ENCODE measurements at places on chromosomes 5 and 9. TPM values are rescaled to one million over a fixed set of nuclear protein-coding genes. Genes with fewer than 3 reads are reported as not detected.
A peak's percentile ranks its signal among the peaks of the same experiment; 100 is the strongest.

GRCh38 chr9:136107953-136108647 lies 10.6 kb downstream of the TMEM250 start:
- peak overlapping the region; percentile 81 for H3K4me3 ChIP-seq
- H3K27ac ChIP-seq = peak overlapping the region; percentile 78
- H3K4me1 ChIP-seq = peaks cover 60% of the 10 kb centered on the region
- peaks cover 3% of the 10 kb centered on the region for H3K36me3 ChIP-seq

DNA sequence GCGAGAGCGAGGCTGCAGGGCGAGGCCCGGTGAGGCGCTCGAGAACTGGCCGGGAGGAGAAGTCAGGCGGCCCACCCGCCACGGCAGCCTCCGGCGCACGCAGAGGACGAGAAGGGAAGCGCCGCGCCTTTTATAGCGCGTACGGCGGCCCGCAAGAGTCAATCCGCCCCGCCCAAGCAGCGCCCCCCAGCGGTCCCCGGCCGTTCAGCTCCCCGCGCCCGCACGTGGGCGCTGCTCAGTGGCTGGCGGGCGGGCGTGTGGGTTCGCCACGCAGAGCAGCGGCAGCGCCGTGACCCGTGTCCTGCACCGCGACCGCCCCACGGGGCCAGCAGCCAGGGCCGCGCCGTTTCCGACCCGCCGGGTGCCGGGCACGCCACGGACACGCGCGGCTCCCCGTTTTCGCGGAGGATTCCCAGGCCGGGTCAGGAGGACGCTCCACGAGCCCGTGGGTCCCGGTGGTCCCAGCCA lies 14.6 kb downstream of the LCN10 start:
- H3K36me3 ChIP-seq = peaks cover 35% of the 10 kb centered on the region
- no peaks in the 10 kb centered on the region for H3K27me3 ChIP-seq
- H3K27ac ChIP-seq = no peak overlapping the region

DNA sequence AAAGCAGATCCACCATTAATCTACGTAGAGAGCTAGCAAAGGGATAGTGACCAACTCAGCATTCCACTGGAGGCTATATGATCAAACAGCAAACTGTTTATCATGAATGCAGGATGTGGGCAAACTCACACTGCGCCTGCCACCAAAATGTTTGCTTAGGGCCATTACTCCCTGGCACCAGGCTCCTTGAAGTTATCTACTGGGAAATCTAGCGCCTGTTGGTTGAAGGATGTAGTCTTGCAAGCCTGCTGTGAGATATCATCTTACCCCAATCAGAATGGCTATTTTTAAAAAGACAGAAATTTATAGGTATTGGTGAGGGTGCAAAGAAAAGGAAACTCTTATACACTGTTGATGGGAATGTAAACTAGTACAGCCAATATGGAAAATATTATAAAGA lies 332.5 kb upstream of the RPS23 start:
- H3K4me1 ChIP-seq = no peaks in the 10 kb centered on the region
- no peak overlapping the region for H3K27ac ChIP-seq
- peaks cover 2% of the 10 kb centered on the region for H3K27me3 ChIP-seq
- no peak for DNase-seq

DNA sequence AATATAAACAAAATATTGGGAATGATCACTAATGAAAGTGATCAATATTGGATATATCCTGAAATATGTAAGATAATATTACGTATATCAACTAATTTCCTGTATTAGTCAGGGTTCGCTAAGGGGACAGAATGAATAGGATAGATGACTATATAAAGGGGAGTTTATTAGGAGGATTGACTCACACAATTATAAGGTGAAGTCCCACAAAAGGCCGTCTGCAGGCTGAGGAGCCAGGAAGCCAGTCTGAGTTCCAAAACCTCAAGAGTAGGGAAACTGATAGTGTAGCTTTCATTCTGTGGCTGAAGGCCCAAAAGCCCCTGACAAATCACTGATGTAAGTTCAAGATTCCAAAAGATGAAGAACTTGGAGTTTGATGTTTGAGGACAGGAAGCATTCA lies 561.1 kb downstream of the PRDM9 start:
- no peaks in the 10 kb centered on the region for H3K4me1 ChIP-seq
- no peaks in the 10 kb centered on the region for H3K27me3 ChIP-seq
- H3K36me3 ChIP-seq = no peaks in the 10 kb centered on the region

GRCh38 chr5:78345485-78345884 lies 14.9 kb upstream of the SCAMP1 start:
- H3K27me3 ChIP-seq = peaks cover 4% of the 10 kb centered on the region
- no peak for DNase-seq
- no peak overlapping the region for H3K27ac ChIP-seq
- no peaks in the 10 kb centered on the region for H3K36me3 ChIP-seq
- H3K4me3 ChIP-seq = no peak overlapping the region

- H3K4me3 ChIP-seq = no peak overlapping the region
- no peak overlapping the region for H3K27ac ChIP-seq
- H3K36me3 ChIP-seq = no peaks in the 10 kb centered on the region
- DNase-seq = no peak
- no peaks in the 10 kb centered on the region for H3K27me3 ChIP-seq
Observed at GRCh38 chr9:122791872-122792669, 3.3 kb downstream of the OR5C1 start.

DNA sequence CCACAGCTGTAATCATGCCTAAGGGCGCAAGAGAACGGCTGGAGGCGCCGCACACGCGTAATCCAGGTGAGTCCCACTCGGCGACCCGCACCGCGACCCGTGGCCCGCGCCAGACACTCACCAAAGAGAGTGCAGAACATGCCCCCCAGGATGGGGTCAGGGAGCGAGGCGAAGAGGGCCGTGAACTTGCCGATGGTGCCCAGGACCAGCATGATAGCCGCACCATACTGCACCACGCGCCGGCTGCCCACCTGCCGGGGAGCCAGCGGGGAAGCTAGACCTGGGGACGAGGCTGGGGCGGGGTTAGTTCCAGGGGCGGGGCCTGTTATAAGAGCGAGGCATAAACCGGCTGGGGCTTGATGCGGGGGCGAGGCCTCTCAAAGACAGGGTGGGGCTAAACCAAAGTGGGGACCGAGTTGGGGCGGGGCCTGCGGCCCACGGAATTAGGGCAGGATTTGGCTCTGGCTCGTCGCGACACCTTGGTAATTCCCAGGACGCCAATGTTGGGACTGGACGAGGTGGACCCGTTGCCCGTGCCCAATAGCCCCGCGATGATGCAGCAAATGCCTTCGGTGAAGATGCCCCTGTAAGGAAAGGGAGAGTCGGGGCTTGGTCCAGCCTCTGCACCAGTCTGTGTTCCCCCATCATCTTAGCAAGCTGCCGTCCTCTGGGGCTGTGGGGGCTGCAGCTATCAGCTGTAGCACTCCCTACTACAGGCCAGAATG lies 4.8 kb downstream of the SLC23A1 start:
- DNase-seq = no peak
- no peak overlapping the region for H3K27ac ChIP-seq
- no peaks in the 10 kb centered on the region for H3K27me3 ChIP-seq
- no peak overlapping the region for H3K4me3 ChIP-seq

DNA sequence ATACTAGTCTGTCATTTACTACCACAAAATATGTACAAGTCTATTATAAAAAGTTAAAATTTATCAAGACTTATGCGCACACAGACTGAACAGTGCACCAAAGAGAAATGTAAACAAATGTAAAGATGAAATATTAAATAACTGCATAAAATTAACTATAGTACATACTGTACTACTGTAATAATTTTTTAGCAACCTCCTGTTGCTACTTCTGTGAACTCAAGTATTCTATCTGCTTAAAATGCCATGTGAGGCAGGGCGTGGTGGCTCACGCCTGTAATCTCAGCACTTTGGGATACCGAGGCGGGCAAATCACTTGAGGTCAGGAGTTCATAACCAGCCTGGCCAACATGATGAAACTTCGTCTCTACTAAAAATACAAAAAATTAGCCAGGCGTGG lies 13.8 kb upstream of the ISOC1 start:
- no peak for DNase-seq
- no peak overlapping the region for H3K4me3 ChIP-seq
- peaks cover 4% of the 10 kb centered on the region for H3K27me3 ChIP-seq
- no peak overlapping the region for H3K27ac ChIP-seq
- H3K4me1 ChIP-seq = no peaks in the 10 kb centered on the region
- H3K36me3 ChIP-seq = no peaks in the 10 kb centered on the region

- no peak overlapping the region for H3K4me3 ChIP-seq
- no peak for DNase-seq
- H3K4me1 ChIP-seq = peaks cover 15% of the 10 kb centered on the region
Observed at GRCh38 chr9:33189331-33189791, 22.2 kb upstream of the B4GALT1 start.

- H3K27ac ChIP-seq = no peak overlapping the region
- H3K4me1 ChIP-seq = no peaks in the 10 kb centered on the region
- peak; percentile 28 for DNase-seq
- no peak overlapping the region for H3K4me3 ChIP-seq
- no peaks in the 10 kb centered on the region for H3K36me3 ChIP-seq
Observed at GRCh38 chr5:6435356-6435755, 13.3 kb upstream of the UBE2QL1 start.

- no peak overlapping the region for H3K4me3 ChIP-seq
- peaks cover 61% of the 10 kb centered on the region for H3K4me1 ChIP-seq
- no peak overlapping the region for H3K27ac ChIP-seq
- H3K36me3 ChIP-seq = peaks cover 4% of the 10 kb centered on the region
Observed at GRCh38 chr5:133876266-133876665, 92.2 kb downstream of the C5orf15 start.

DNA sequence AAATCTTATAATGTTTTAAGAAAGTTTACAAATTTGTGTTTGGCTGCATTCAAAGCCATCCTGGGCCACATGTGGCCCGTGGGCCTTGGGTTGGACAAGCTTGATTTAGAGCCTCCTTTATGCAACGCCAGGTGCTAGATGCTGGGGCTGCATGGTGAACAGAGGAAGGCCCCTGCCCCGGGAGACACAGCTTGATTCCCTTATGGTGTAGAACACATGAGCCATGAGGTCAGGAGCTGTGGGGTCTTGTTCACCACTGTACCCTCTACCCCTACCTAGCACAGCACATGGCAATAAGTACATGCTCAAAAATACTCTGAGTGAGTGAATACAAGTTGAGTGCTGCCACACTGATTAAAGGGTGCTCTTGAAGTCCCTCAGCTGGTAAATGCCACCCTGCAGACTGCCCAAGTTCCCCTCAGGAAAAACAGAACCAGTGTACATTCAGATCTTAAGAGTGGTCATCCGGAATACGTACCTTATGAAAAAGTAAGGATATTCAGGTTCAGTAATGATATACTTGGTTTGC lies 71.9 kb downstream of the ARRDC3 start:
- H3K4me1 ChIP-seq = peaks cover 53% of the 10 kb centered on the region
- DNase-seq = no peak
- H3K27me3 ChIP-seq = no peaks in the 10 kb centered on the region
- peak overlapping the region; percentile 19 for H3K4me3 ChIP-seq
- peaks cover 4% of the 10 kb centered on the region for H3K36me3 ChIP-seq

TMC1 gene
- not detected for total RNA-seq

LMX1B gene
- not detected for total RNA-seq

OR1L1 gene
- not detected for total RNA-seq

STKLD1 gene
- total RNA-seq = 0.41 TPM
